Occipital lobe (tissue), 3 donors: ENCODE measurements at places on chromosomes 12 and 14. TPM values are rescaled to one million over a fixed set of nuclear protein-coding genes. Genes with fewer than 3 reads are reported as not detected.

- DNase-seq = no peak
Measured at GRCh38 chr12:41013881-41014642, 174.1 kb upstream of the PDZRN4 start.

The NYNRIN gene
- 15.0 TPM for total RNA-seq

GRCh38 chr14:67653651-67654280, 20.7 kb downstream of the VTI1B start:
- DNase-seq = no peak

- DNase-seq = no peak
Measured at GRCh38 chr14:105208738-105209075, 27.6 kb upstream of the NUDT14 start.

DNA sequence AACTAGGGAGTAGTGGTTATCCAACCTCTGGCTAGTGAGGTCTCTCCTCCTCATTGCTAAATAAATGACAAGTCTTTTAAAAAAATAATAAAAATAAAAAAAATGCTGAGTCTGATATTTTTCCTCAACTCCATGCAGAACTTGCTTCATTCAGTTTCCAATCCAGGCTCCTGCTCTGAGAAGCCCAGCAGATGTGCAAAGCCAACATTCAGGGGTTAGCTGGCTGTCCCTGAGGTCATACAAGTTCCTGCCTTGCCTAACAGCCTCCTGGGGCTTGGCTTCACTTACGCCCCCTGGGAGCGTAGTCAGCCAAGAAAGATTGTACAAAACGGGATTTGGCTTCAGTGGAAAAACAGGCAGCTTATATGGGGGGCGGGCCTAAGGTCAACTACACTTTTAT, 23.3 kb downstream of the RTRAF start:
- DNase-seq = no peak

DNA sequence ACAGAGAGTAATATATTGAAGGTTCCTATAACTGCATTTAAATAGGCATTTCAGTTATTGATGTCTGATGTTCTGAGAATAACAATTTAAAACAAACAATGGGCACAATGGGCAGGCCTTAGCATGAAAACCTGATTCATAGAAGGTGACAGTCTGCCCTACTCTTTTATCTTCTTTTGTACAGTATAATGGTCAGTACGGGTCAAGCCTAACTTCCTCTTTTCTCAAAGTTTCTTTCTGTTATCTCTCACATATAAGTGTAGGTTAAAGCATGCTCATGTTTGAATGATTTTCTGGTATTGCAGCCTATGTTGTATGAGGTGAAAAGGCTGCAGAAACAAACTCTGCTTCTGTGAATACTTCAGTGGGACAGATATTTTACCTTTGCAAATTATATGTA, 14.2 kb downstream of the FKBP3 start:
- DNase-seq = no peak

DNA sequence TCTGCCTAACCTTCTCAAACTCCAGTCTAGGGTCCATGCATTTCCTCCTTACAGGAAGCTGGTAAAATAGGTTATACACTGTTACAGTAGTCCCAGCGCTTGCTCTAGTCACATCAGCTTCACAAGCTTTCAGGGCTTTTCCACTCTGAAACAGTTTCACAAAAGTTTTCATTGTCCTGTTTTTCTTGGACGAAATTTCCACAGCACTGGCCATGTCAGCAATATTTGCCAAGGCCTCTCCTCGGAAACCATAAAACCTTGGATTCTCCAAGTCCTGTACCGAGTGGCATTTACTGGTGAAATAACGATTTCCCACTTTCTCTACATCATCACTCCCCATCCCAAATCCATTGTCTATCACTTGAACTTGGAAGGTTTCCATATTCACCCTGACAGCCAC, 2.1 kb downstream of the MLH3 start:
- no peak for DNase-seq

GRCh38 chr12:15629108-15629507, 160.1 kb downstream of the EPS8 start:
- no peak for DNase-seq

The C14orf93 gene
- total RNA-seq = 5.5 TPM
